Sigmoid colon (tissue), 7 donors: ENCODE measurements at places on chromosomes 3 and 15. TPM values are rescaled to one million over a fixed set of nuclear protein-coding genes. Genes with fewer than 3 reads are reported as not detected.

DNA sequence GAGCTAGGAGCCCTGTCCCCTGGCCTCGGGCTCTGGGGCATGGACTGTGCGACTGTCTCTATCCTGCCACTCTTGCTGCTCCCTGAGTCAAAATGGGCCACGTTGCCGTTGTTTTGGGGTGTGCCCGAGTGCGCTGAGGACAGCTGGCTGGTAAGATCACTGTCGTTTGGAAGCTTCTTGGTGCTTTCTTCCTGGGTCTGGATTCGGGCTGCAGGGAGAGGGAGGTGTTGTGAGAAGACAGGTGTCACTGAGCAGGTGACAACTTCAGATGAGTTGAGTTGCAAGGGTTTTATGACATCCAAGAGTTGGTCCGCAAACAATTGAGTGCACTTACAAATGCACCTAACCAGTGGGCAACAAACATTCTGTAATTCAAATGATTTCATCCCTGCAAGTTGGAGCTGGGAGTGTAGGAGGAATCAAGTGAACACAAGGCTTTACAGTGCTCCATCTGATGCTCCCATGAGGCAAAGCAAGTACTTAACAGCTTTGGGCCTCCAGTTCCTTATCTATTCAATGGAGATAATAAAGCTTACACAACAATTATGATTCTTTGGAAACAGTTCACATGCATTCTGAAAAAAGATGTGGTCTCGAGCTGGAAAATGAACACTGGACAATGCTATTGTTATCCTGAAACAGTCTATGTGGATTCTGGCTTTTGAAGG is 11.0 kb upstream of the STARD5 start:
- DNase-seq = no peak

The PLSCR5 gene
- not detected for total RNA-seq

The LRRC58 gene
- total RNA-seq = 39.1 TPM

DNA sequence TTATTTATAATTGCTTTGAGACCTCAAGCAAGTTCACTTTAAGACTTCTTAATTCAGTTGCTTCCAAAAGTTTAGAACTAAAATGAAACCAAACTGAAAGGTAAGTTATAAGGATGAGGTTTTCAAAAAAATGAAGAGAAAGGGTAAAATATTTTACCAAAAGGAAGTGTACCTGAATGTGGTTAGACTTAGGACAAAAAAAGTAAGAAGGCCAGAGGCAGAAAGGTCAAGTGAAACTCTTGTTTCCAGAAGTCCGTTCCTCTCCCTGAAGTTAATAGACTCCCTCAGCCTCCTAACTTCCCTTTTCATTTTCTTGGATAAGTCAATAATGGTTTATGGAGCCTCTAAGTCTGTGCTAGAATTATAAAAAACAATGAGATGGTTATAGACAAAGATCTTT is 16.6 kb downstream of the BTLA start:
- DNase-seq = no peak

DNA sequence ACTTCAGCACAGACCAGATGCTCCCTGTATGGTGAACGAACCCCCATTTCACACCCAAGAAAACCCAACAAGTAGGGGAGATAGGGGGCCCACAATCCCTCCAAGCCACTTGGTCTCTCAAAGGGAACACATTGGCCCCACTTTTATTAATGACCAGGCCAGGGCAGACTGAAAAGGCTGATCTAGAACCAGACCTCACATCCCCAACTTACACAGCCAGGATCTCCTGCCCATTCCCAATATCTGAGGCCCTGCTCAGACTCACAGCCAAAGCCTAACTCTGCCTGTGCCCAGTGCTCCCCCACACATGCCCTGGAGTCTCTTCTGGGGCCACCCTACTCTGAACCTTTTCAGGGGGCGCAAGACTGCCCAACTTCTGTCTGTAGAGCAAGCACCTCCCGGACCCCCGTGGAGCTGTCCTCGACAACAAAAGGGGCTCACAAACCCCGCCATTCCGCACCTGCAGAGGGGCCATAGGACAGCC is 1.8 kb downstream of the PLXNB1 start:
- peak; percentile 65 for DNase-seq

- no peak for DNase-seq
These were observed 13.0 kb downstream of the THBS1 start for GRCh38 chr15:39593656-39594445.

- DNase-seq = no peak
These were observed 64.0 kb downstream of the GLB1 start for GRCh38 chr3:33032938-33033337.
